ENCODE measurements at places on chromosomes 3 and 15.

- no peak for DNase-seq
Measured at GRCh38 chr3:6281662-6282061, 579.3 kb upstream of the GRM7 start.

GRCh38 chr15:29952225-29952624 lies 130.0 kb upstream of the TJP1 start:
- DNase-seq = no peak

DNA sequence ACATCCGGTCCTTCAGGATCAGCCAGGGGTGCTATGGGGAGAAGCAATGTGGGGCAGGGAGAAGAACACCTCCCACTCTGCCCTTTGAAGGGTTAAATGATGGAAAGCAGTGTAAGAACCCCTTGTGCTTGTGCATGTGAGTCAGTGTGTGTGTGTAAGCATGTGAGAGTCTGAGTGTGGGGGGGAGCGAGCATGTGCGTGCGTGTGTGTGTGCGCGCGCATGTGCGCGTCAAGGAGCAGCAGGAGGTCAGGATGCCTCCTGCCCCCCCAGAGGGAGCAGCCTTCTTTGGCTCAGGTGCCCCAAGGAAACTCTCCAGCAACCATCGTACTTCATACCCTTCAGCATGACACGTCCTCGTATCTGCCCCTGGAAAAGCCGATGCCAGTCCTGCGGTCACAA lies 30.3 kb downstream of the GALNT15 start:
- DNase-seq = no peak

DNA sequence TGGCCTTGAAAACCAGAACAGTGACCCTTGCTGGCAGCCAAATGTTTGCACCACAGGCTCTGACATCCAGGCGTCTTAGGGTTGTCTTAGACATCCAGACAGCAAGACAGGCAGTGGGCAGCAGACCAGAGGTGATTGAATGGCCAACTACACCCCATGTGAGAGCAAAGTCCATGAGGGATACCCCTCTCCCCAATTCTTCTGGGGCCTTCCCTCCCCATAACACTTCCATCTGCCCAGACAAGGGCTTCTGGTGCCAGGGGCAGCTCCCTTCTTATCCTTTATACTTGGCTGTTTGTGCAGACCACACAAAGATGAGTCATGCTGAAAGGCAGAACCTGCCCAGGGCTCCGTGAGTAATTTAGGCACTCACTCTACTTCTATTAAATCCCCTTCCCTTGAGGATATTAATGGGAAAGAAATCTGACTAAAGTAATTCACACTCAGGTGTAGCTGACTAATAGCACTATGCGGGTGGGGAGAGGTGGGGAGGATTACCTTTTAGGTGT lies 257.9 kb downstream of the UACA start:
- peak; percentile 50 for DNase-seq

GRCh38 chr3:144670571-144670970 lies 698.9 kb downstream of the DIPK2A start:
- DNase-seq = no peak

DNA sequence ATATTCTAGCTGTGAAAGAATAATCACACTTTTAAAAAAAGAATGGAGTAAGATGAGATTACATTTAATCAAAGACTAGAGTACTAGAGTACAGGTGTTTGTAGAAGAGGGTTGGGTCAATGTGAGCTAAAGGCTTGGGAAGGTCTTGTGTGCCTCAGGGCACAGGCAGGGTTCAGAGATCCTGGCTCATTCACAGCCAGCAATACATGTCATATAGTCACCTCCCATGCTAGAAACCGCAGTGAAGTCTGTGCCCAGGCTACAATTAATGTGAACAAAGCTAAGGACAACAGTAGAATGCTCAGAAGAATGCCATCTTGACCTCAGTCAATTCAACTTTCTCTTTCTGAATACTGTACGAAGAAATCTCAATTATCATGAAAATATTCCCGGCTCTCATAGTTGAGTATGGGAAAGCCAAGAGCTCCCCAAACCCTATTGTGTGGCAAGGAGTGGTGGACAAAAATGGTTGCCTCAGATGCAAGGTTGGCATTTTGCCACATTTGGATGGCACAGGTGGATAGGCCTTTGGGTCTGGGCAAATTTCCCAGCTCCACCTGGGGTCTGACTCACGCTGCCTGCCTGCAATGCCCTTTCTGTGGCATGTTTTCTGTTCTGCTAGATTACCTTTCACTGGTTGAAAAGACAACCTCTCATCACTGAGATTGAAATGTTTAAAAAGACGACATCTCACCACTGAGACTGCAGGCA lies 70.2 kb downstream of the NMD3 start:
- DNase-seq = no peak

DNA sequence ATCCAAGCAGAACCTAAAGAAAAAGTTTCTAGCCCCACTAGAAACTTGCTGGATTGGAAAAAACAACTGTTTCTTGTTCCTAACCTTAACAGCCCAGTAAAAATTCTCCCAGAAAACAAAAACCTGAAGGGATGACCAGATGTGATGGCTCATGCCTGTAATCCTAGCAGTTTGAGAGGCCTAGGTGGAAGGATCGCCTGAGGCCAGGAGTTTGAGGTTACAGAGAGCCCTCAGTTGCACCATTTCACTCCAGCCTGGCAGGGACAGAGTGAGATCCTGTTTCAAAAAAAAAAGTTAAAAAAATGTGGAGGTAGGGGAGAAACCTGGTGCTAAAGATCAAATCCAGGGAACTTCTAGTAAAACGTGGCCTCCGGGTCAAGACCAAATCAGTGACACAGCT lies 38.6 kb upstream of the RAF1 start:
- no peak for DNase-seq

- peak; percentile 73 for DNase-seq
Measured at GRCh38 chr15:75842722-75843677, at the start of gene UBE2Q2. TSS of gene UBE2Q2 (plus strand) at chr15:75843447. CDS start at chr15:75843667, 220 bp downstream.

- no peak for DNase-seq
Measured at GRCh38 chr3:109178708-109179107, 42.2 kb downstream of the C3orf85 start.

DNA sequence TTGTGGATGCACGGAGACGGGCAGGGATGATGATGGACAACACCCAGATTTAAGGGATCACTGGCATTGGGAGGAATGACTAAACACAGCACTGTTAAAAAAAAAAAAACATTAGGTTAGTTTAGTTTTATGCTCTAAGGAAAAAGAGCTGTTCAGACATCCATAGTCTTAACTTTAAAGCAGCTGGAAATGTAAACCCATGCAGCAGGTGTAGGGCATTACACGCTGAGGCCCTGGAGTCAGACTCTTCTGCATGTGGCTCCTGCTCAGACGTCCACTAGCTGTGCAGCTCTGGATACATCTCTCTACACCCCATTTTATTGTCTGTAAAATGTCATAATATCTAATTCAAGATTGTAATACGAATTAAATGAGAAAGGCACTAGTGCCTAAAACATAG lies 191.8 kb upstream of the RASGRP1 start:
- DNase-seq = no peak

DNA sequence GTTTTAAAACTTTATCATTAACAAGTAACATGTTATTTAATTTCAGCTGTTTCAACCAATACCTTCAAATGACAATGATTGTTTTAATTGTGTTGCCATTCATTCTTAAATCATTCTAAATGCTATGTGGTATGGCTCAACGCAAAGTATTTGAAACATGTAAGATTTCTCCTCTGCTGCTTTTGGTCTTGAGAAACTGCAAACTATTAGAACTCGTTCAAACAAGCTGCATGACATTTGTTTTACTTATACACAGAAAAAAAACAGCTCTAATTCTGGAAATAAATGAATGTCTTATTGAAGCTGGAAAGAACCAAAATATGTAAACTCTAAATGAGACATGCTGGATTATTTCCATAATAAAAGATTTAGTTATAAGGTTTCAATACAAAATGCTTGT lies 29.3 kb downstream of the FBN1 start:
- DNase-seq = no peak

DNA sequence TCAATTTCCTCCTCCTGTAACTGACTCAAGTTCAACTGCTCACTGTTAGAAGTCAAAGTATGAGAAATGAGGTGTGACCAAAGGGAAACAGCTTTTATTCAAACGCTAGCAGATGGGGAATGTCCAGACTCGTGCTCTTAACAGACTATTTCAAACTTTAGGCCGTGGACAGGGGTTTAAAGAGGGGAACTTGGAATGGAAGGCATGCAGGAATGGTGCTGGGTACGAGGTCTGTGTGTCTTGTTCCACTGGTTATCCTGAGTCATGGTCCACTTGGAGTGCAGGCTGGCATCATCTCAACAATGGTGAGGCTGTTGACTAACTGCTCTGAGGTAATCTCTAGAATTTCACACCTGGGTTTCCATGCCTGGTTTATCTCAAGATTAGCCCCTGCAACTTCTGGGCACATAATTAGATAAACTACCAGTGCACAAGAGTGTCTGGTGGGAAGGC lies 22.9 kb upstream of the DNAAF4 start:
- DNase-seq = no peak

- no peak for DNase-seq
Measured at GRCh38 chr15:25709437-25710159, 153.5 kb downstream of the ATP10A start.
